KG1 (cell line): ENCODE measurements at places on chromosomes 11 and 22.
A peak's percentile ranks its signal among the peaks of the same experiment; 100 is the strongest.

GRCh38 chr11:69089258-69089657, 40.5 kb downstream of the TPCN2 start:
- DNase-seq: no peak

DNA sequence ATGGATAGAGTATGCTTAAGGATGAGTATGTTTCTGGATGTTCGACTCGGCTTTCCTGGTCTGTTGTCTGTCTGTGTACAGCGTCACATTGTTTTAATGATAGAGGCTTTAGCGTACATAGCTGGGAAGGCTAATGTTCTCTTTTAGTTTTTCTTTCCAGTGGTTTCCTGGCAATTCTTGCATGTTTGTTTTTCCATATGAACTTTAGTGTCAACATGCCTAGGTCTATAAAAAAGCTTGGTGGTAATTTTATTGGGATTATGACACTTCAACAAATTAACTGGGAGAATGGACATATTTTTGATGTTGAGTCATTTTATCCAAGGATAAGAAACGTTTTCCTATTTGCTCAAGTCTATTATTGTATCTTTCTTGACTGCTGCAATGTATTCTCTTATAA, 17.6 kb downstream of the F2 start:
- DNase-seq: no peak

DNA sequence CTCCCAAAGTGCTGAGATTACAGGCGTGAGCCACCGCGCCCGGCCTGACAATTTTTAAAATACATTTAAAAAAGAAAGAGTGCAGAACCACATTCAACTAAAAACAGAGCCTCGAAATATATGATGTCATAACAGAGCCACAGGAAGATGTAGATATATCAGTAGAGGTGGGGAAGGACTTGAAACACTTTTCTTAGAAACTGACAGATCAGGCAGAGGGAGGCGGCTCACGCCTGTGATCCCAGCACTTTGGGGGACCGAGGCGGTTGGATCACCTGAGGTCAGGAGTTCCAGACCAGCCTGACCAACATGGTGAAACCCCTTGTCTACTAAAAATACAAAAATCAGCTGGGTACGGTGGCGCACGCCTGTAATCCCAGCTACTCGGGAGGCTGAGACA, 7.0 kb downstream of the MLC1 start:
- no peak for DNase-seq

DNA sequence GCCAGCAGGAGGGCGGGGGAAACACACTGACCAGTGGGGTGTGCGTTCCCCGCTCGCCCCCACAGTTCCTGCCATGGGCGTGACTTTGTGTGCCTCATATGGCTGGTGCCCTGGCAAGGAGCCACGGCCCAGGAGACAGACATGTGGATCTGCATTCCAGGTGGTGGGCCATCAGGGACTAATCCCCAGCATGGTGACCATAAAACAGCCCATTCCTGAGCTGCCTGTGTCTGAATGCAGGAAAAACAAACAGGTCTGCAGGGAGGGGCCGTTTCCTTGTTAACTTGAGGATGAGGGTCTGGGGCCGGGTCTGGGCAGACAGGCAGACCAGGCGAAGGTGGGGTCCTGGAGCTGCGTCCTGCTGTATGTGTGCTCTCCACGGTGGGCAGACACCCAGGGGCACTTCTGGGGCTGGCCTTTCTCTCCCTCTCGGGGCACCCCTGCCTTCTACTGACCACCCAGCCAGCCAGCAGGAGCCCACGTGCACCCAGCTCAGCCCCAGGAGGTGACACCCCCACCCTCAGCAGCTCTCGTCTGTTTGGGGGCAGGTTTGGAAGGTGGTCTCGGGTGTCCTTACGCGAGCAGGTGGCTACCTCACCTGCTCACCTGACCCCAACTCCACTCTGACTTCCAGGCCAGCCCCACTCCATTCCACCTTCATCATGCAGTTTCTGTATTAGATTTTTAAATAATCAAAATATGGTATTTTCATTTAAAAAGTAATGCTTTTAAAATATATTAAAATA, 120.3 kb downstream of the KCNQ1OT1 start:
- no peak for DNase-seq

- no peak for DNase-seq
Measured at GRCh38 chr22:42646569-42647525, 2.3 kb downstream of the CYB5R3 start.

- no peak for DNase-seq
Measured at GRCh38 chr11:38672445-38672844, 2074.4 kb upstream of the RAG2 start.

GRCh38 chr11:119759324-119759723, 30.3 kb upstream of the NECTIN1 start:
- peak; percentile 12 for DNase-seq

DNA sequence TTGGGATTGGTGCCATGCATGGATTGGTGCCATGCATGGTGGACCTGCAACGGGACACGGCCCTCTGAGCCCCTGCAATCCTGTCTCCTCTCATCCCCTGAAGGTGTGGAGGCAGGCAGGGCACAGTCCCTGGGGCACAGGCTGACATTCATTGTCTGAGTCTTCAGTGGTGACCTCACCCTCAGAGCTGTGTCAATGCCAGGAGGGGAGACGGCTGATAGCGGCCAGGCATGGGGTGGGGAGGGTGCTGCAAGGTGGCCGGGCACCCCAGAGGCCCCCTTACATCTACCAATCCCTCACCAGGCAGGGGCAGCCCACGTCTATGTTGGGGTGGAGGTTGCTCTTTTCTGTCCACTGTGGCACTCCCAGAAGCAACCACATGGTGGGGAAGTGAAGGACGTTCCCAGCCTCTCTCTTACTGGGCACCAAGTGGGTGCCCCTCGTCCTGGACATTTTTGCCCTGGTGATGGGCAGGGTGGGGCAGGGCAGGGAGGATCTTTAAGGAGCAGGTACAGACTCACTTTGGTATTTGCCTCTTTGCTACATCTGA, 47.6 kb downstream of the NECTIN1 start:
- DNase-seq: no peak

DNA sequence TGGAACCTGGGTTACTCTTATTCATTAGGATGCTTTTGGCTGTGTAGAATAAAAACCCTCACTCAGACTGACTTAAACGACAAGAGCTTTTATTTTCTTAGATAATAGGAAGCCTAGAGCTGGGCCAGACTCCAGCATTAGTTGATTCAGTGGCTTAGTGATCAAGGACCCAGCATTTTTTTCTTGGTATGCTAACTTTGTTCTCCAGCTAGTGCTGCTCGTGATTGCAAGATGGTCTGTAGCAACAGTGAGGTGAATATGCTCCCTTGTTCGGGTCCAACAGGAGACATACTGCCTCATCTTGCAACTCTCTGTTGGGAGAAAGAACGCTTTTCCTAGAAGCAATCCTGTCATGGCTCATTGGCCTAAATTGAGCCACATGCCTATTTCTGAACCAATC, 33.4 kb downstream of the INSC start:
- DNase-seq: no peak

DNA sequence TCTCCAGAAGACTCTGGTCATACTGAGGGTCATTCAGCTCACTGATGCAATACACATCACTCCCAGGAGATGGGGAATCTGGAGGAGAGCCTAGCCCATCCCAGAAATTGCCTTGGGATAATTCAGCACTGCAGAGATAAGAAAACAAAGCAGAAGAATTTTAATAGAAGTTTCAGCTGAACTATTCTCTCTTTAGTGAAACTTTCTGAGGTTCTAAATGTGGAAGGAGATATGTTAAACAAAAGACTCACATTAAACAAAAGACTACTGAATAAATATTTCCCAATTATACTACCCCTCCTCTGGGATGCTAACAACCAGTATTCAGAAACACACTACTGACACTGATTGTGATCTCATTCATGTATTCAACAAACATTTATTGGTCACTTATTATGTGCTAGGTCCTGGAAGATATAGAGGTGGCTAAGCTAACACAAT, 47.8 kb downstream of the C2CD3 start:
- DNase-seq: no peak

DNA sequence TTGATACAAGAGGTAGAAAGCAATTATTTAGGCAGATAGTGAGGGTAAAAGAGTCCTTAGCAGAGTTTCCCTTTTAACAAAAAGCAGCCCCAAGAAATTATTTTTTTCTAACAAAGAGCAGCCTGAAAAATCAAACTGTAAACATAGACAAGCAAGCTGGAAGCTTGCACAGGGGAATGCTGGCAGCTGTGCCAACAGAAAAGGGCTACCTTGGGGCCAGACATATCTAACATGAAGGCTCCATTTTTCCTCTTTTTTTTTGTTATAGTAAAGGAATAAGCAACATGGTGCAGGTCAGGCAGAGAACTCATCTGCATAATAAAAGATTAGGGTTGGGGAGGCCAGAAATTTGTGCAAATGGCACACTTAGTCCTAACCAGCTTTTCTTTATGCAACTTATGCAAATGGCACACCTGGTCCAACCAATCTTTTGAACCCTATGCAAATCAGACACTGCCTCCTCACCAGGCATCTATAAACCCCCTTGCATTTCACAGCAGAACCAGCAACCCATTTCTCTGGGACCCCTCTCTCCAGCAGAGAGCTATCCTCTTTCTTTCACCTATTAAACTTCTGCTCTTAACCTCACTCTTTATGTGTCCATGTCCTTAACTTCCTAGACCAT, 41.8 kb downstream of the PDGFD start:
- DNase-seq: no peak

GRCh38 chr11:299951-300735, 817 bp upstream of the IFITM5 start:
- DNase-seq: no peak

DNA sequence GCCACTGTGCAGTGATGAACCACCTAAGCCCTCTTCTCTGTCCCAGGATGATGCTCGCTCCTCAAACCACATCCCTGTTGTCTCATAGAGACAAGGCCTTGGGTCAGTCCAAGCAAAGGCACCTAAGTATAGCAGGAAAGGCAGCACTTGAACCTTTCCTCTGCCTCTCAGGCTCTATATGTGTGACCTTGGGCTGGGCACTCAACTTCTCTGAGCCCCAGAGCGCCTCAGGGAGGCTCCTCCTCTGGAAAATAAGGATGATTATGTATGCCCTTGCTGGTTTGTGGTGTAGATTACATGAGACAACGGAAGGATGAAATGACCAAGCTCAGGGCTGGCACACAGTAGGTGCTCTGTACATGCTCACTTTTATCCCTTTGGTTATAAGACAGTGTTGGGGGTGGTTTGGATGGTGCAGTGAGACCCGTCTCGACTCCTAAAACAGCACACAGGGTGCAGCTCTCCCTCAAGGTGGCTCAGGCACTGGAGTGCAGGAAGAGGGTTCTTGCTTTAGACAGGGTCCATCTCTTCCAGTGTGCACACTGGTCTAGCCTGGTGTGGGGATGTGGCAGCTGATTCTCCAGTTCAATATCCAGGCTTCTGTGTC, 40.2 kb upstream of the ACCSL start:
- DNase-seq: no peak

DNA sequence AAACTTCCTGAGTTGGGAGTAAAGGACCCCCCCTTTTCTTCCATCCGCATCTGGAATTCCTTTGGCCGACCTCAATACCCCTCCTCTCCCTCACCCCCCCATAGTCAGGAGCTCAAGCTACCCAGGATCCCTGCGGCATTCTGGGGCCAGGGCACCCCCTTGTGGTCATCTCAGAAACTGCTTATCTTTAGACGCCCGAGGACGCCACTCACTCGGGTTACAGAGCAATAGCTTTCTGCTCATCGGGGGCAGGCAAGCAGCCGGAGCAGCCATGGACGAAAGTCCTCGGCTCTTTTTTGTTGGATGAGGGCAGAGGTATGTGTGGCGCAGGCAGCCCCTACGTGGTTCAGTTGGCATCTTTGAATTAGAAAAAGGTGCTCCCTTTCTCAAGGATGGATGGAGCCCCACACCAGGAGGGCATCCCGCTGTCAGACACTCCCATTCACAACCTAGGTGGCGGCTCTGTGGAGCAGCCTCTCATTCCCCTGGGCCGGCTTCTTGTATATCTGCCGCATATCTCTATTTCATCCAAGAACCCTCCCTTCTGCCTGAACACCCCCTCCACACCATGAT, 2.3 kb downstream of the C1QTNF5 start:
- peak; percentile 69 for DNase-seq

DNA sequence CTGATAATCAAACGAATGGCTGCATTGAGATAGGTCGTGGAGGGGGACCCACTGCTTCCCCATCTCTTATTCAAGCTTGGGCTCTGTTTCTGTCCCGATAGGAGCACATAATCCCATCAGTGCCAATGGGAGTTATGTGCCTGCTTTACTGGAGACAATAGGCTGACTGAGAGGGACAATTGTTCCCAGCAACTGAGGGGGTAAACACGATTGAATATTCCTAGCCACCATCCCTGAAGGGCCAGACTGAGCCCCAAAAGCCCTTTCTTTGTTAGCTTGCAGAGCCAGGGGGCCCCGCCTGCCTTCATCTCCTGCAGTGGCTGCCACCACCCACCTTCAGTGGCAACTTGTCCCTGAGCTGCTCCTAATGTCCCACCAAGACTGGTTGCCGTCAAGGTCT, 172.8 kb upstream of the NAV2 start:
- no peak for DNase-seq

DNA sequence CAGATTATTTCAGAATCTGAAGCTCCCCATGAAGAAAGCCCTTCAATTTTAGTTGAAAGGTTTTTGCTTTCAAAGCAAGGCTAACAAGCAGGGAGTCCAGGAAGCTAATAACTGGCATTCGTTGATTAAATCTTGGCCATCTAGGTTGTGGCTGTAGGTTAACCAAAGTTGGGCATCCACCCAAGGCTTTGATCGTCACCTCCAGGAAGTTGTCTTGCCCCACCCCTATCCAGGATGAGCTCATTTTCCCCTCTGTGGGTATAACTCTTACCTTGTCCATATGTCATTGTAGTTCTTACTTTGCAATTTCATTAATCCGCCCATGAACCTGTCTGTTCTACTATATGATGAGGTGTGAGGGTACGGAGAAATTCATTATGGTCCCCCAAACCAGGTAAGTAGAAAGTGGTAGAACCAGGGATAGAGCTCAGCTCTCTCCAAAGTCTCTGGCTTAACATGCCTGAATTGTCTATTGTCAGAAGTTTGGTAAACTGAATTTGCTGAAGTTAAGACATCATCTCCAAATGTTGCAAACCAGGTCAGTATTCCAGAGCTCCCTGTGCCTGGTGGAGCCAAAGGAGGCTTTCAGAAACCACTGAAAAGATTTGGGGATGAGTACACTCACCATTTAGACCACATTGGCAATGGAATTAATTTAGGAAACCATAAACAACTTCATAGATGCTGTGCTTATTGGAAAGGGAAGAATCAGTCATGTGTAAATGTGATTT, 97.1 kb downstream of the CD44 start:
- DNase-seq: no peak

DNA sequence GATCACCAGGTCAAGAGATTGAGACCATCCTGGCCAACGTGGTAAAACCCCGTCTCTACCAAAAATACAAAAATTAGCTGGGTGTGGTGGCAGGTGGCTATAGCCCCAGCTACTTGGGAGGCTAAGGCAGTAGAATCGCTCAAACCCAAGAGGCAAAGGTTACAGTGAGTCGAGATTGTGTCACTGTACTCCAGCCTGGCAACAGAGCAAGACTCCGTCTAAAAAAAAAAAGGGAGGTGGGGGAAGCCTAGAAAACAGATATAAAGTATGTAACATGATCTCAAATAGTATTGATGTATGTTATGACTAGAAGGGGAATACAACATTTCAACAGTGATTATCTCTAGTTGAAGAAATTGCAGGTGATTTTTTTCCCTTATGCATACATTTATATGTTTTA, 61.4 kb downstream of the SLC1A2 start:
- DNase-seq: no peak

GRCh38 chr11:36588099-36588498, 6.2 kb upstream of the IFTAP start:
- DNase-seq: no peak
